ENCODE measurements at places on chromosomes 6 and 20.

DNA sequence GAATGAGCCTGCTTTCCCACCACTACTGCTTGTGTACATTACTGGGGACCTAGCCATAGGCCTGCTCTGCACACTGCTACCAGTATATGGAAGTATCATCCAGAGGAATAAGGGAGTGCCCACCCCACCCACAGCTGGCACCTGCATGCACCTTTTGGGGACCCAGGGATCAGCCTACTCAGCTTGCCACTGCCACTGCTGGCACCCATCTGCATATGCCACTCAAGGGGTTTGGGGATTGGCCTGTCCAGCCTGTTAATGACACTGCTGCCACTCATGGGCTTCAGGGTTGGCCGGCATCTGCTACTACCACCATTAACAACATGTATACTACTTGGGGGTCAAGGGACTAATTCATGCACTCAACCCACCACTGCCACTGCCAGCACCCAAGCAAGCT, 832.1 kb downstream of the PHF3 start:
- no peak for DNase-seq

GRCh38 chr20:13995086-13995665, at the start of gene MACROD2:
MACROD2 (plus strand) TSS chr20:13995516.
- no peak for DNase-seq

GRCh38 chr6:52564856-52565255, 12.0 kb downstream of the TRAM2 start:
- DNase-seq, result no peak

- no peak for DNase-seq
These were observed 36.3 kb downstream of the ROS1 start for GRCh38 chr6:117389227-117390057.

GRCh38 chr6:43428874-43429273, 1.5 kb downstream of the ABCC10 start:
- no peak for DNase-seq

DNA sequence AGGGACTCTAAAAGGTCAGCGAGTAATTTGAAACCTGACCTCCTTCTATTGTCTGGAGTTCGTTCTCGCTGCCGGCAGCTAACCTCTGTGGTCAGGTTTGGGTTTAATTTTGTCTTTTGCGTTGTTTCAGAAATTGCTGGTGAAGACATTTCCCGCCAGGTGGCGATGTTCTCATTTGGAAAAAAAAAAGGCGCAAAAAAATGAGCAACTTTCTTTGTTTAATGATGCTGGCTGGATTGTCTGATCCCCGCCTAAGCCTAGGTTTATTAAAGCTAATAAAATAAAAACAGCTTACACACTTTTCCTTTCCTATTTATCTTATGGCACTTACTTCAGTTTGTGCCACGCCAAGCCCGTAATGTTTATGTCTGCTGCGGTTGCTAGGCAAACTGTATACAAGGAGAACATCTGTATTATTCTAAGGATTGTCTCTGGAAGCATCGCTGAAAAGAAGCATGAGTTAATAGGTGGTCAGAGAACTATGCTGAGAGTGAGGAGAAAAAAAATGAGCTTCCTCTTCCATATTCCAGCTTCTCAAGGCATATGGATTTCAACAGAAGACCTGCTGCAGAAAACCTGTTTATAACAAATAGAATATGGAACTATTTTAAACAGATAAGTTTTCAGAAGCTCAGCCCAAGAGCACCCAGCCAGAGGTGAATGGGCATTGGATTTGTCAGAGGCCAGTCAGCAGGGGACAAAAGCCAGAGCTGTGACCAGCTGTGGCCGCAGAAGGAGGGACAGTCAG, 205.7 kb downstream of the DOK5 start:
- no peak for DNase-seq

- no peak for DNase-seq
These were observed 45.2 kb downstream of the MUC22 start for GRCh38 chr6:31055441-31055840.

DNA sequence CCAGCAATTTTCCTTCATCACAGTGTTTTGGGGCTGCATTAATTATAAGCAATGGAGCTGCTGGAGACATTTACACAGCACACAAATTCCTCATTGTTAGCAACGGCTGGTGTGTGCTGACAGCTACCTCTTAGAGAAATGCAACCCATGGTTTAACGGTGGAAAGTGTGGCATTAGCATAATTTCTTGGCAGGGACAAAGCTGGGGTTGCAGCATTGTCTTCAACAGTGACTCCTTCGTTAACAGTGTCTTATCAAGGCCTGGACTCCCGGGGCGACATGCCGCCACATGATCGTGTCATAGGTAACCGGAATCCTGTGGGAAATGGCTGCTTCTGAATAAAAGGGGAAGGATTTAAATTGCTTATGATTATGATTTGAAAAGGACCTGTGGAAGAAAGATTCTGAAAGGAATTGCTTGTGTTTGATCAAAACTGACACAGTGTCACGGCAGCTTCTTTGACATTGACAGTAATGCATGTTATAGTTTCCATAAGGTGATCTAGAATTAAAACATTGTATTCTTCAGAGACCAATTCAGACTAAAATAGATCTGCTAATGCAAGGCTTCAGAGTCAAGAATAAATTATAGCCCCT, 128.0 kb downstream of the UST start:
- DNase-seq, result no peak

- DNase-seq, result no peak
These were observed 15.5 kb upstream of the SNRNP48 start for GRCh38 chr6:7574500-7574899.

GRCh38 chr20:47354464-47354713, 2.1 kb downstream of the ZMYND8 start:
- DNase-seq, result no peak

GRCh38 chr6:7726416-7727085, 652 bp downstream of the BMP6 start:
- DNase-seq, result no peak

DNA sequence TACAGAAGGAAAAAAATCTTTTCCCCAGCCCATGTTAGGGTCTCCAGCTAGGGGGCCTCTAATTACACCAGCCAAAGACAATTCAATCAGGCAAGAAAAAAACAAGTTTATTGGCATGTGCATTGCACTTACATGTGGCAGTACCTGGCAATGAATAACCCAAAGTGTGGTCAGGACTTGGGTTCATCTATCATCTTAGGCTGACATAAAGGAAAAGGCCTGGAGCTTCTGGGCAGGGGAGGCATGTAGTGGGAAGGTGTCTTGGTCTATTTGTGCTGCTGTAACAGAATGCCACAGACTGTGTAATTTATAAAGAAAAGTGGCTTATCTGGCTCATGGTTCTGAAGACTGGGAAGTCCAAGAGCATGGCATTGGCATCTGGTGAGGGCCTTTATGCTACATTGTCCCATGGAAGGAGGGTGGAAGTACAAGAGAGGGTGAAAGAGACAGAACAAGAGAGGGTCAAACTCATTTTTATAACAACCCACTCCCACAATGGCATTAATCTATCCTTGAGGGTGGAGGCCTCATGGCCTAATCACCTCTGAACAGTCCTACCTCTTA, 4.4 kb upstream of the PYGB start:
- no peak for DNase-seq

DNA sequence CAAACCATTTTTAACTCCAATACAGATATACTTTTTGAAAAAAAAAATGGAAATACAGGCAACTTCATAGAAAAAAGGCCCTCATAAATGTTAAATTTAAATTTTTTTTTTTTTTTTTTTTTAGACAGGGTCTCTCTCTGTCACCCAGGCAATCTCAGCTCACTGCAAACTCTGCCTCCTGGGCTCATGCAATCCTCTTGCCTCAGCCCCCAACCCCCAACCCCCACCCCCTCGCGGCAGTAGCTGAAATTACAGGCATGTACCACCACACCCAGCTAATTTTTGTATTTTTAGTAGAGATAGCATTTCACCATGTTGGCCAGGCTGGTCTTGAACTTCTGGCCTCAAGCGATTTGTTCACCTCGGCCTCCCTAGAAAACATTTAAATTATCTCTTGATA, 12.8 kb upstream of the ULBP3 start:
- DNase-seq, result no peak

GRCh38 chr6:21201187-21201586, 392.4 kb upstream of the SOX4 start:
- DNase-seq, result no peak

DNA sequence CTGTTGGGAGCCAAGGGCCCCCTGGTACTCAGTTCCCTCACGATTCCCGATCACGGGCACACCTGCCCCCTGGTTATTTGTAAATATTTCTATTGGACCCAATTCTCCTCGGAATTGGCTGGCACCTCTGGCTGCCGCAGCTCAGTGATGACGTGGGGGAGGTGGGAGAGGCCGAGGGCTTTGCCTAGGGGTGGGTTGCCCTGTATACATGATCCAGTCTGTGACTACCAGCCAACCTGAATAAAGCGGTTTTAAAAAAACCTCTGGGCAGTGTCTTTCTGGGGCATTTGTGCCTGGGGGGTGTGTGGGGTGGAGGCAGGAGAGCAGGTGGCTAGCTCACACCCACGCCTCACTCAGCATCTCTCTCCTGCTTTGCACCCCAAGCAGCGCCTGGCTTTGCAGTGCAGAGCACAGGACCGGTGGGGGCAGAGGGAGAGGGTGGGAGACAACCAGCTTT, 42.2 kb downstream of the VSTM2L start:
- DNase-seq, result no peak

- no peak for DNase-seq
These were observed 94.6 kb downstream of the TBXT start for GRCh38 chr6:166073082-166073481.

GRCh38 chr6:96900873-96901272, 3.2 kb upstream of the NDUFAF4 start:
- no peak for DNase-seq

- peak; percentile 37 for DNase-seq
These were observed 572 bp downstream of the SLC2A4RG start for GRCh38 chr20:63740070-63740626.

- DNase-seq, result no peak
These were observed 34.8 kb upstream of the TFB1M start for GRCh38 chr6:155349129-155349528.

GRCh38 chr6:18605841-18606240, 218.7 kb downstream of the RNF144B start:
- DNase-seq, result no peak

DNA sequence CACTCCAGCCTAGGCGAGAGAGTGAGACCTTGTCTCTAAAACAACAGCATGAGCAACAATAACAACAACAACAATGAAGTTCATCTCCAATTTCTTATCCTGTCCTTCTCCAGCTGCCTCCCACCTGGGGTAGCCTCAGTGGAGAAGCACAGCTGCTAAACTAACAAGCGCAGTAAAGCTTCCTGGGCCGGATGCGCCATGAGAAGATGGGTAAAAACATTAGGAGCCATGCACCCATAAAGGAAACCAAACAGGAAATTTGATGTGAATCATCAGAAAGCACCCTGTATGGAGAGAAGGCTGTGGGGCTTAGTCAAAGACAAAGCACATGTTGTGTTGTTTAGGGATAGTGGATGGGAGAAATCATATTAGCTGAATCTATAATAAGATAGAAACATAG, 61.1 kb upstream of the CCN6 start:
- DNase-seq, result no peak

- no peak for DNase-seq
These were observed 547.5 kb upstream of the ADGRB3 start for GRCh38 chr6:68087399-68088133.

DNA sequence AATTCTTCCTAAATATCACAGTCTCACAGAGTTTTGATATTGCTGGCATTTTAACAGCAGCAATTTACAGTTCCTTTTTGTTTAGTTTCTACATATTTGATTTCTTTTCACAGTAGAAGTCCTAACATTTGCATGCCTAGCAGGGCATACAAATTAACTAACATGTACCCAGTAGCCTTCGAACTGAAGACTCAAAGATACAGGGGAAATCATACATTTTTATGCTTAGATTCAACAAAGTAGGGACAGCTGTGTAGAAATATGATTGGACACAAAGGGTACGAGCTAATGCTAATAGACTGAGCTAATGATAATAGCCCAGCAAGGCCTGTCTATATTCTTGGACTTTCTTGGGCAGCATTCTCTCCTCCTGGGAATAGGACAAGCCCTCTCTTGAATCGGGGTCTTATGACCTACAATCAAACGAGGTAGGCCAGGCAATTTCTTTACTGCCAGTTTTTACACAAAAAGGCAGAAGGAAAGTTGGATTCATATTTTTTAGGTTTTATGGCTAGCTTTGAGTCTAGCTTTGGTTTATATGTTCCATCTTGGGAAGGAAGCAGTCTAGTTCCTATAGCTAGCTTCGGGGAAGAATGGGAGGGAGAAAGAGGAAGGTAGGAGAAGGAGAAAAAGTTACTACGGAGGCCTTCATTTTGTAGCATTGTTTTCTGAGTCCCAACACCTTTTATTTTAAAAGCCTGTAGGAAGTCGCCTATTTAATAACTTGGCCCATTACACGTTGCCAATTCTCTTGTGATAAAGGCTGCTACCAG, 115.8 kb downstream of the HFE start:
- no peak for DNase-seq

- no peak for DNase-seq
These were observed 60.8 kb downstream of the NPEPL1 start for GRCh38 chr20:58753267-58753921.

DNA sequence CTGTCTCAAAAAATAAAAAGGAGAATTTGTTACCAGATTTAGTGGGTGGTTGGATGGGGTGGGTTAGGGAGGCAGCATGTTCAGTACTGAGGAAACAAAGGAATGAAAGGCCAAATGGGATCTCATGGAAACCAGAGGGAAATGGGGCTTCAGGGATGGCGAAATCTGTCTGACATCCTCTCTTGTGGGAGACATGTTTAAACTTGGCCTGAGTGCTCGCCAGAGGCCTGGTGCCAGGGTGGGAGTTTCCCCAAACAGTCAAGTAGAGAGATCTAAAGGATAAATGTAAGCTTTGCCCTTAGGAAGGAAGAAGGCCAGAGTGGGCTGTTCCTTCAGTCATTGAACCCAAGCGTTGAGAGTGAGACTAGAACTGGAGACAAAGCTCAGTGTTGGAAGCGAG, 61.9 kb upstream of the AKIRIN2 start:
- no peak for DNase-seq

DNA sequence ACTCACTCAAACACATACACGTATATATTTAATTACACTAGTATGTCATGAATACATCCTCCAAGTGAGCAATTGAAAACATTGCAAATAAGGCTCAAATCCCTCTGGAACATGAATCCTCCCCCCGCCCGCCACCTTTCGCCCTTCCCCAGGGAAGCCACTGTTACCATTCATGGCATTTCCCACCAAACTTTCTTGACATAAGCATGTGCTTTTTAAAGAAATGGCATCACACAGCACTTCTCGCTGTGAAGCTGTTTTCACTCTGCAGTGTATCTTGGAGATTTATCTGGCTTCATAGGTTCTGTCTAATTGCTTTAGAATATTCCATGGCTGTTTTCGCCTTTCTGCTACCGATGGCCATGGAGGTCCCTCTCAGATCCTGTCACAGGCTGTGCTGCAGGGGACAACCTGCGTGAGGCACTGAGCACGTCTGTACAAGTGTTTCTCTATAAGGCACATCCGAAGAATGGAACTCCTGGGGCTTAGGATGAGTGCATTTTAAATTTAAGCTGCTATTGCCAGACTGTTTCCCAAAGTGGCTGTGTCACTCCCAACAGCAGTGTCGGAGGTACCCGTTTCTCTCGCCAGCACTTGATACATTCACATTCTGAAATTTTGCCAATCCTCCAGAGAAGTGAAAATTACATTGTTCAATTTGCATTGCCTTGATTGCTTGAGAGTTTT, 22.2 kb upstream of the PHACTR3 start:
- no peak for DNase-seq

- DNase-seq, result no peak
These were observed 23.2 kb downstream of the DIDO1 start for GRCh38 chr20:62902926-62903615.
